T-cell (primary cell): ENCODE measurements at places on chromosomes 16 and 17. TPM values are rescaled to one million over a fixed set of nuclear protein-coding genes. Genes with fewer than 3 reads are reported as not detected.

DNA sequence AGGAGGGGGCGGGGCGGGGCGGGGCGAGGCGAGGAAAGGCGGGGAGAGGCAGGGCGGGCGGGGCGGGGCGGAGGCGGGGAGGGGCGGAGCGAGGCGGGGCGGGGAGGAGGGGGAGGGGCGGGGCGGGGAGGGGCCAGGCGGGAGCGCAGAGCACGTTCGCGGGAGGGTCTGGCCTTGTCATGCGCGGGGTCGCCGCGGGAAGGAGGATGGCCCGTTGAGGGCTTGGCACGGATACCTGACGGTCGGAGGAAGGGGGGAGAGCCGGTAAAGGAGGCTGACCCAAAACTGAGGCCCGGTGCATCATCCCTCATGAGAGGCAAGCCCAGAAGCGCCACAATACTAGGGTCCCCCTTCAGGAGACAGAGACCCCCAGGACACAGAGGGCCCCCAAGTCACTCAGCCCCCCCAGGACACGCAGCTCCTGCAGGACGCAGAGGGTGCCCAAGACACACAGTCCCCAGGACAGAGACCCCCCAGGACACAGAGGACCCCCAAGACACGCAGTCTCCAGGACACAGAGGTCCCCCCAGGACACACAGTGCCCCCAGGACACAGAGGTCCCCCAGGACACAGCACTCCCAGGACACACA, 593 bp upstream of the WDR45B start:
- no peak for DNase-seq

DNA sequence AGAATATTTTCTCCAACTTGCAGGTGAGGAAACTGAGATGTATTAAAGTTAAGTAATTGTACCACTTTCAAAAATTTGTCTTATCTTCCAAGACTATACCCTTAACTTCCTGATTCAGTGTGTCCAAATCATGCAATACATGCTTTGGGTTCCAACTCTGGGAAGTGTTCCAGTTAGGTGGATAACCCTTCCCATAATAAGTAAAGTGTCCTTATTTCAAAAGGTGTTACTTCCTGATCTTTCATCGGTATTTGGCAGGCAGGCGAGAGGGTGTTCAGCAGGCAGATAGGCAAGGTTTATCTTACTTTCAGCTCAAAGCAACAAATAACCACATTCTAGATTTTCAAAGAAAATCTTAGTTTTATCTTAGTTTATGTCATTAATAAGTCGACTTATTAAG, 46.3 kb upstream of the ARHGAP44 start:
- DNase-seq: no peak

GRCh38 chr17:35695613-35696012, 35.8 kb upstream of the RASL10B start:
- DNase-seq: no peak

DNA sequence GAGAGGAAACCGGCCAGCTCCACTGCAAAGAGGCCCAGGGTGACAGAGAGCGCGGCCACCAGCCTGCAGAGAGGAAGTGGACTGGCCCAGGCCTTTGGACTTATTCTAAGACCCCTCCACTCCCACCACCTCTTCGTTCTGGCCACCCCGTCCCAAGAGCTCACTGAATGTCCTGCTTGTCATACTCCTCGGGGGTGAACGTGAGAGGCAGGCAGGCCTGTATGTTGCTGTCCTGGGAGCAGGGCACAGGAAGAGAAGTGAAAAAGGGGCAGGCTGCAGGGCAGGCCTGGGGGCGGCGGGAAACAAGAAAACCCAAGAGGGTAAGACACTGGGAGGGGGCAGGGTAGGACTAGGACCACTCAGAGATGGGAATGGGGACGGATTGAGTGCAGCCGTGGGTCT, 384 bp downstream of the TMEM107 start:
- DNase-seq: no peak

GRCh38 chr17:13204607-13205237, 186.9 kb upstream of the ELAC2 start:
- no peak for DNase-seq

- no peak for DNase-seq
These were observed 40.8 kb downstream of the IRX6 start for GRCh38 chr16:55364811-55365210.

DNA sequence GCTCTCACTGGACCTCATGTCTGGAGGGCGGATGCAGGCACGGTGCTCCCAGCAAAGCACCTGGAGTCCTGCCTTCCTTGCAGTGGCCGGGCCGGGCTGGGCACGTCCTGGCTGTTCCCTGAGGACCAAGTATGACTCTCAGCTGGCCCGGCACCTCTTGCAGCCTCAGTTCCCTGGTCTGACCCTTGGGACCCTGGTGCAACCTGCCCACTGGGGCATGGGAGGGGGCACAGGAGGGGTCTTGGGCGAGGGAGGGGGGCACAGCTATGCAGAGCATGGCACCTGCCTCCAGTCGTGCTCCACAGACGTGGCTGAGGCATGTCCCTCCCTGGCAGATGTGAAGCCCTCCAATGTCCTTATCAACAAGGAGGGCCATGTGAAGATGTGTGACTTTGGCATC, 19.6 kb downstream of the MAP2K3 start:
- no peak for DNase-seq

DNA sequence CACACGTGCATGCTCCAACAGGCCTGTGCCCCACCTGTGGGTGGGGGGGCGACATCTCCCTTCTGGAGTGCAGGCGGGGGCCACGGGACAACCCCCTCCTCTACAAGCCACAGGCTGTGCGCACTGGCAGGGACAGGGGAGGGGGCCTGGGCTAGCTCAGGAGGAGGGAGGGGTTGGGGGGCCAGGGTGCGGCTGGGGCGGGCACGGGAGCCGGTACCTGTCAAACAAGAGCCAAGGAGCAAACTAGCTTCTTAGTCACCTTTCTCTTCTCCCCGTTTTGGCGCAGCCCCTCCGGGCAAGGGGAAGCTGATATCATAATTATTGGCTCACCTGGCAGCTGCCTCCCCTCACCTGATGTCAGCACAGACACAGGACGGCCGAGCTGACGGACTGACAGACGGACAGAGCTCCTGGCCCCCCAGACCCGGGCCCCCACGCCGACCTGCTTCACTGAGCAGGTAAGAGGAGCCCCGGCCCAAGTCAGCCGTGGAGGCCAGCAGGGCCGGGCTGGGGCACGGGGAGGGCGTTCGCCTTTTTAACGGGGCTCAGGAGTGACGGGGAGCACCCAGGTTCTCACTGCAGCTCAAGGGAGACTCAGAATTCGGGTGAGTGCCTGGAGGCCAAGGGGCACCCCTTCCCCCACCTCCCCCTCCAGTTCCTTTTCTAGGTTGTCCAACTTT, at the start of gene FOXN1:
Gene FOXN1 (plus strand): TSS at position 363 of the 680 bp plus-strand sequence. CDS start 17,622 bp downstream, outside the sequence.
- no peak for DNase-seq

DNA sequence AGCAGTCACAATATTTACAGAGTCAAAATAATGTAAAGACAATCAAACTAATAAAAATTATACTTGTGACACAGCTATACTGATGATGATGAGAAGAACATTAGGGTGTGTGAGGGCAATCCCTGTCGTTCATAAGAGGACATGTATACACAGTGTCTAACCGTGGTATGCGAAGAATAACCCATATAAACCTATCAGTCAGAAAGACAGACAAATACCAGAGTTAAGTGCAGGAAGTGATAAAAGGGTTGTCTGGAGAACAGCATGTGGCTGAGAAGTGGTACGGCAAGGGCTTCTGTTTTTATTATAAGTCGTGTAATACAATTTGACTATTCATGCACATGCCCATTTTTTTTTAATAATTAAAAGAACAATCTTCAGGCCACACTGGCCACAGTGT, 46.7 kb downstream of the LMF1 start:
- DNase-seq: no peak

DNA sequence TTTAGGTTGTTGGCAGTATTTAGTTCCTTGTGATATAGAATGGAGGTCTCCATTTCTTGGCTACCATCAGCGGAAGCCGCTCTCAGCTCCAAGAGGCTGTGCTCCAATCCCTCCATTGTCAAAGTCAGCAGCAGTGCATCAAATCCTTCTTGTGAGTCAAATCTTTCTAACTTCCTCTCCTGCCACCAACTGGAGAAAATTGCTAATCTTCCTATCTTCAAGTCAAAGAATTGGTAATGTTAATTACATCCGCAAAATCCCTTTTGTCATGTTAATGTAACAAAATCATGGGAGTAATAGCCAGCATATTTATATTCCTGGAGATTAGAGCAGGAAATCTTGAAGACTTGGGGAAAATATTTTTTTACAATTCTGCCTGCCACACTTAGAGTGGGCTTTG, 436.4 kb upstream of the DYNLRB2 start:
- DNase-seq: no peak

DNA sequence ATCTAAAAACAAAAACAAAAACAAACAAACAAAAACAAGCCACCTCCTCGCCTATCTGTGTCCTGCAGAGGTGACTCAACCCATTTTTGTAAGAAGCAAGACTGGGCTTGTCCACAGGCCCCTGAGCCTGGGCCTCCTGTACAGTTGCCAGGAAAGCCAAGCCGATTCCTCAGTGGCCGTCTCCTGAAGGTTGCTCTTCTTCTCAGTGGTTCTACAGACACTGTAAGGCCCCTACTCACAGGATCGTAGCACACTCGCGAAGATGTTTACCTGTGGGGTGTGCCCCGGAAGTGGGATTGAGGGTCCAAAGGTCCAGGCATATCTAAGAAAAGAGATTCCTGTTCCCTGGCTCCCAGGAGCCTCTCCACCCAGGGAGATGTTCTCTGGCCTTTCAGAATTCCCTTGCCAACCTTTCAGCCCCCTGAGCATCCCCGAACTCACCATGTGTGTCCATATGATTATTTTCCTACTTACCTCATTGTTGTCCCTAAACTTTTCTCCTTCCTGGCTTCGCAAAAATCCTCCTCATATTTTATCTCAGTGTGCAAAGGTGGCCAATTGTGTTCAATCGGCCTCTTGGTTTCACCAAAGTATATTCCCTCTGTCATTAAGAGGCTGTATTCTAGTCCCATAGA, 7.5 kb upstream of the CES3 start:
- no peak for DNase-seq

DNA sequence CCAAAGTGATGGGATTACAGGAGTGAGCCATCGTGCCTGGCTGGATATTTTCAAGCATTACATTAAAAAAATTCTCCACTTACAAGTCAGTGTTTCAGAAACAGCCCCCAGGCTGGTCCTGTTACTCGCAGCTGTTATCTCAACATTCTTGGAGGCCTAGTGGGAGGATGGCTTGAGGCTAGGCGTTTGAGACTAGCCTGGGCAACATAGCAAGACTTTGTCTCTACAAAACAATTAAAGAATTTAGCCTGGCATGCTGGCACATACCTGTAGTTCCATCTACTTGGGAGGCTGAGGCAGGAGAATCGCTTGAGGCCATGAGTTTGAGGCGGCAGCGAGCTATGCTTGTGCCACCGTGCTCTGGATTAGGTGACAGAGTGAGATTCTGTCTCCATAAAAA, 26.5 kb upstream of the SPNS3 start:
- DNase-seq: no peak

- DNase-seq: peak; percentile 9
These were observed 42.7 kb downstream of the GNA13 start for GRCh38 chr17:65013613-65014391.

- no peak for DNase-seq
These were observed 370.8 kb upstream of the ZFHX3 start for GRCh38 chr16:73418691-73419090.

- no peak for DNase-seq
These were observed 67.4 kb downstream of the PRKCA start for GRCh38 chr17:66369830-66370229.

GRCh38 chr16:81374550-81374949, 59.8 kb downstream of the GAN start:
- no peak for DNase-seq

Gene TACO1
- total RNA-seq: 18.8 TPM

Gene GAS2L2
- 0.23 TPM for total RNA-seq

Gene KRT31
- not detected for total RNA-seq

Gene BCAR1
- 1.4 TPM for total RNA-seq

Gene PAQR4
- total RNA-seq: 1.9 TPM

Gene MYO15A
- 0.76 TPM for total RNA-seq

Gene FN3K
- total RNA-seq: 8.1 TPM

Gene MCRIP1
- total RNA-seq: 46.4 TPM

Gene AOC2
- total RNA-seq: 3.2 TPM

Gene B4GALNT2
- total RNA-seq: not detected

Gene KRT25
- total RNA-seq: not detected

Gene ZNF646
- total RNA-seq: 21.1 TPM

Gene SLC6A2
- not detected for total RNA-seq

Gene PRDM7
- total RNA-seq: not detected

Gene CACNG1
- total RNA-seq: not detected

Gene ZFHX3
- total RNA-seq: 2.1 TPM

Gene MYH10
- 1.9 TPM for total RNA-seq
